ENCODE measurements at places on chromosomes 6 and 20.
A peak's percentile ranks its signal among the peaks of the same experiment; 100 is the strongest.

DNA sequence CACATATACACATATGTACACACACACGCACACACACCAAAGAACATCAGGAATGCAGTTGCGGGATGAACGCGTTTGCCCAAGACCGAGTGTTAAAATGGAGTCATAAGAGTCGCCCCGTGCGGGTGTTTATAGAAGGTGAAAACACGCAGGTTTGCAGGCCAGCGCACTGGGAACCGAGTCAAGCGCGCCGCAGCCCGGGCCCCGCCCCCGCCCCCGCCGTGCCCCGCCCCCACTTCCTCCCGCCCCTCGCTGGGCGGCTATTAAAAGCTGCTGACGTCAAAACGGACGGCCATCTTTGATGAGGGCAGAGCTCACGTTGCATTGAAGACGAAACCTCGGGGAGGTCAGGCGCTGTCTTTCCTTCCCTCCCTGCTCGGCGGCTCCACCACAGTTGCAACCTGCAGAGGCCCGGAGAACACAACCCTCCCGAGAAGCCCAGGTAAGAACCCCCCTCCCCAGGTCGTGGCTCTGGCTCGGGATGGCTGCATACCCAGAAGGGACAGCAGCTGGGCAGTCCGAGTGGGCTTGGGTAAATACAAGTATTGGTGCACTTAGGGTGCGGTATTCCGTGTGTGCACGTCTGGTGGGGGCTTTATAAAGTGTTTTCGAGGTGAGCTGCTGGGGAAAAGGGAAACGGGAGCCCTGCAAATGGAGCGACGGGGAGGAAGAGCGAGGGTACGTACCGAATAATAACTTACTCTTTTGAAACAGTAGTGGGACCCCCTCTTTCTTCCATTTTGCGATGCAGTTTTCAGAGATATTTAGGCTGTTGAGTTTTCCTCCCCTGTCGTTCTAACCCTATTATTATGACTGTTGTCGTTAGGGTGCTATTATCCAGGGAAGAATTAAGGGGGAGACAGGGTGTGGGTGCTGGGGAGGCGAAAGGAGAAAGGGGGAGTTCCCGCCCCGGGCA is at the start of gene SNAP25:
SNAP25 (plus strand) TSS at position 295 of the 916 bp plus-strand sequence. CDS start 56,662 bp downstream, outside the sequence.
- peak; percentile 27 for DNase-seq

- DNase-seq: no peak
Observed at GRCh38 chr6:39221779-39222641, 7.3 kb downstream of the KCNK5 start.

DNA sequence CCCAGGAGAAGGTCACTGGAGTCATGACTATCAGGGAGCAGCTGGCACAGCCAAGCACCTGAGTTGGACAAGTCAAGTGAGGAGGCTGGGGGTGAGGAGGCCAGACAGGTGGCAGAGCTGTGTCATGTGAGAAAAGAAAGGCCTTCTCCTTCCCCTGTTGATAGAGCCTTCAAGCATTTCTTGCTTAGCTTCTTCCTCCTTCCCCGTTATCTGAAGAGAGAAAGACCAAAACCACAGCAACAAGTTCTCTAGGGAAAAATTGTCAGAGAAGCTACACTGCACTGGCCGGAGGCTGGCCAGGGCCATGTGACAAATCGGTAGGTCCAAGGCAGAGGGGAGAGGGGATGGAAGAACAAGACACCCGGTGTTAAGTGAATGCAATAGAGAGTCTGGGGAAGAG is 202.1 kb upstream of the PRDM1 start:
- no peak for DNase-seq

- DNase-seq: no peak
Observed at GRCh38 chr20:61853073-61854005, 212.3 kb downstream of the TAF4 start.

GRCh38 chr6:98601716-98602115 is 232.7 kb upstream of the POU3F2 start:
- DNase-seq: no peak

DNA sequence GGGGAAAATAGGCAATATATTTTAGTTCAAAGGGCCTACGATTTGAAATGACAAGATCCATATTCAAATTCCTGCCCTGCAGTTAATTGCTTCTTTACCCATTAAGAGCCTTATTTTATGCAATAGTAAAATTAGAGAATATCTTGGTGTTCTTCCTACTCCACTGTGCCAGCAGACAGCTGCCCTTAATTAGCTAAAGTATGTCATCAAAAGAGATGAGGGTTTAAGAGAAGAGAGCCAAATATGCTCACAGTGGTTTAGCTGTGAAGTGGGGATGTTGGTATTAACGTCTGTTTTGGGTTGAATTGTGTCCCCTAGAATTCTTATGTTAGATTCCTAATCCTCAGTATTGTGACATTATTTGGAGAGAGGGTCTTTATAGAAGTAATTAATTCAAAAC is 148.1 kb downstream of the MOXD1 start:
- DNase-seq: no peak

DNA sequence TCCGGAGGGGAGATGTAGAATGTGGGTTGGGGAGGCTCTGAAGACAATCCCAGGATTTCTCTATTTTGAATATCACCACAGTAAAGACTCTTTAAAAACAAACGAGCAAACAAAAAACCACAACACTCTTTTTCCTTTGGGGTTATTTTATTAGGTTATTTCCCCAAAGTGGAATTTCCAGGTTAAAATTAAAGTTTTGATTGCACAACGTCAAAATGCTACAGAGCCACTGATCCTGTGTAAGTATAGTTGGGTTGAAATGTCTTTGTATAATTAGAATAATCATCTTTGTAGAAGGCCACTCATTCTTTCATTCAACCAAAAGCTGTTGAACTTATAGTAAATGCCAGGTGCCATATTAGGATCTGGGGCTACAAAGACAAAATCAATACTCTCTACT is 19.6 kb upstream of the PIM1 start:
- DNase-seq: no peak

DNA sequence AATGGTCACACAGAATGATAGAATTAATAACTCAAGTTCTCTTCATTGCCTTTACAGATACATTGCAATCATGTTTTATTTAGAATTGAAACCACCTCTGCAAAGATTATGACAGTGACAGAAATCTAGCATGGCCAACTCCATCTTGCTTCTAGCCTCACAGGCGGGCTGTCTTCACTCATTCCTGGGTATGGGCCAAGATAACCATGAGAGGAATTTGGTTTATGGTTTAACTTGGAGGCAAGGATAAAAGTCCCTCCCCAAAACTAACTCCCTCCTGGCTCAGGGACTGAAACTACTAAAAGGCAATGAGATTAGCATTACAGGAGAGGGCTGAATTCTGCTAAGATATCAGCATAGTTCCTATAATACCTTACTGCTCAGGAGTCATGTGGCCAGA is 95.2 kb upstream of the CST7 start:
- DNase-seq: no peak

DNA sequence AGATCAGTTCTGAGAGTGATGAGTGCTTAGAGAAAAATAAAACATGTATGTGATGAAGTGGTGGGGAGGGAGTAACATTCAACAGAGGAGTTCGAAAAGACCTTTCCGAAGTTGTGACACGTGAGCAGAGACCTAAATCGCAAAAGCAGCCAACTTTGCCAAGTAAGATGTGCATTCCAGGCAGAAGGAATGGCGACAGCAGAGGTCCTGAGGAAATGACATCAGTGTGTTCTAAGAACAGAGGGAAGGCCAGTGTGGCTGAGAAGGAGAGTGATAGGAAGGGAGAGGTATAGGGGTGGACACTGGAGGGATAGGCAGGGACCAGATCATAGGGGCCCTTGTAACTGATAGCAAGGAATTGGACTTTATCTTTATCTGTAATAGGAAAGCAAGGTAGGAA is 51.3 kb downstream of the ADAT2 start:
- DNase-seq: no peak

DNA sequence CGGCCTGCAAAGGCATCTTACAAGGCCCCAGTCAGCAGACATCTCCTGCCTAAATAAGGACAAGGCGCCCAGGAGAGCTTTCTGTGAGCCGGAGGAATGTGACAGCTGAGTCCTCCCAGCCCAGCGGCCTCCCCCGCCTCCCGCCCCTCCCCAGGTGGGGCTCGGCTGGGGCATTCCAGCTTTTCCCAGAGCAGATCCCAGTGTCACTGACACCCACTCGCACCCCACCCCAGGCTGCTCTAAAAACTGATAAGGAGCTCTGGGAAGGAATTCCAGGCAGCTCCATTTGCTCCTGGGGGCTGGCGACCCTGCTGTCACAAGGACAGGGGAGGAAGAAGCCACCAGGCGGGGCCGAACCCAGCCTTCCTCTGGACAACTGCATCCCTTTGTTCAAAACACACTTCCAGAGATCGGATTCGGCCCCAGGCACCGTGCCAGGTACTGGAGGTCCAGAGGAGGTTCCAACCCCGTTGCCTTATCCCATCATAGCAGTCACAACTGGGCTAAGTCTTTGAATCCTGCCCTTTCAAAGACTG is 49.7 kb downstream of the JPH2 start:
- DNase-seq: no peak

DNA sequence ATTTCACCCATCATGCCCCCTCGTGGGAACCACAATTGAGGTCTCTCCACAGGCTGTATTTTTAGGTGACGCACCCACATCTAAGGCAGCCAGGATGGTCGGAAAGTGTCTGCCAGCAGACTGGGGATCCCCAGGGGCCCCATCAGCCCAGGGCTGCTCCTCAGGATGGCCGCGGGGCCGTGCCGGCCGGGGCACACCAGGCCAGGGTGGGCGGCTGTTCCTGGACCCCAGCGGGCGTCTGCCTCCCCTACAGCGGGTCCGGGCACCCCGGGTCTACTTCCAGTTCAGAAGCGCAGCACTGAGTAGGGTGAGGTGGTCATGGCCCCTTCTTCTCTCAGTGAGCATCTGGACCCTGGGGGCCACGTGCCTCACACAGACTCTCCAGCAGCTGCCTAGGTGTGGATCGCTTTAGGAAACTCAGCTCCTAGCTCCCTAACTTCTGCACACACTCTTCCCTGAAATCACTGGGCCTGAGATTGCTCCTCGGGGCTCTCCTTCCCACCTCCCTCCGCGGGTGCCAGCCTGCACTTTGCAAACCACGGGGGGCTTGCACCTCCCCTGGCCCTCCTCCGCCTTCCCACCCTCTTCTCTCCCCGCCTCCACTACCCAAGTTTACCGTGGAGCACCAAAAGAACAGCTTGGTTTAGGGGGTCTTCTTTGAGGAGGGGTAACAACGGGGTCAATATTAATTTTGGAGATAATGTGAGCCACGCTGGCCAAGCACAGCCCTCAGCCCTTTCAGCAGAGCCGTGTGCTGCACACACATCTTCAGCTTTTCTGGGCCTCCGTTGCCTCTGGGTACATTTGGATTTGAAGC is 14.2 kb upstream of the FOXC1 start:
- no peak for DNase-seq
